ENCODE measurements at places on chromosomes 5 and 9.
A peak's percentile ranks its signal among the peaks of the same experiment; 100 is the strongest.

DNA sequence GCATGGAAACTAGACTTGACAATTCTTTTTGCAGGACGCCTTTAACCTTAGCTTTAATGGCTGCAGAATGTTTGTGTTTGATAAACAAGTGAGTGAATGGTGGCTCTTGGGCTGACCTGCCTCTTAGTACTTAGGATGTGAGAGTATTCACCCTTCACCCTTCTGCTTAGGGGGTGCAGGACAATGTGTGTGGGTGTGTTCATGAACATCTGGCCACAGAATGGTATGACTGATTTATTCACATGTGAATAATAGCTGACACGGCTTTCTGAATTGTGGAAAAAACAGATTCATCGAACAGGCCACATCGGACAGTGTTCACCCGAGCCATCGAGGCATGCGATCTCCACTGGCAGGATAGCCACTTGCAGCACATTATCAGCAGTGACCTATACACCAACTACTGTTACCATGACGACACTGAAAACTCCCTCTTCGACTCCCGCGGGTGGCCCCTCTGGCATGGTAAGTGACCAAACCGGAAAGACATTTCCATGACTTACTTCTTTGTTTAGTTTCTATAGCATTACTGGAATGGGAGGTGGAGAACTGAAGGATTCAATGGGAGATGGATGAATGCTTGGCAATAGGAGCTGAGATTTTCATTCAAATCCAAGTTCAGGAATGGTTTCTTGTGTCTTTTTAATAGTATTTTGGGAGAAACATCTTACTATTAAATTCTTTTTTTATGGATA lies 193.6 kb downstream of the ZSWIM6 start:
- no peak overlapping the region for H3K27ac ChIP-seq
- no peaks in the 10 kb centered on the region for H3K4me1 ChIP-seq
- peaks cover 8% of the 10 kb centered on the region for H3K36me3 ChIP-seq
- no peak overlapping the region for H3K4me3 ChIP-seq
- no peaks in the 10 kb centered on the region for H3K27me3 ChIP-seq

GRCh38 chr9:30757723-30758122 lies 1626.7 kb upstream of the ACO1 start:
- H3K27ac ChIP-seq = no peak overlapping the region
- H3K4me1 ChIP-seq = no peaks in the 10 kb centered on the region
- no peak overlapping the region for H3K4me3 ChIP-seq
- H3K36me3 ChIP-seq = no peaks in the 10 kb centered on the region
- no peaks in the 10 kb centered on the region for H3K27me3 ChIP-seq

DNA sequence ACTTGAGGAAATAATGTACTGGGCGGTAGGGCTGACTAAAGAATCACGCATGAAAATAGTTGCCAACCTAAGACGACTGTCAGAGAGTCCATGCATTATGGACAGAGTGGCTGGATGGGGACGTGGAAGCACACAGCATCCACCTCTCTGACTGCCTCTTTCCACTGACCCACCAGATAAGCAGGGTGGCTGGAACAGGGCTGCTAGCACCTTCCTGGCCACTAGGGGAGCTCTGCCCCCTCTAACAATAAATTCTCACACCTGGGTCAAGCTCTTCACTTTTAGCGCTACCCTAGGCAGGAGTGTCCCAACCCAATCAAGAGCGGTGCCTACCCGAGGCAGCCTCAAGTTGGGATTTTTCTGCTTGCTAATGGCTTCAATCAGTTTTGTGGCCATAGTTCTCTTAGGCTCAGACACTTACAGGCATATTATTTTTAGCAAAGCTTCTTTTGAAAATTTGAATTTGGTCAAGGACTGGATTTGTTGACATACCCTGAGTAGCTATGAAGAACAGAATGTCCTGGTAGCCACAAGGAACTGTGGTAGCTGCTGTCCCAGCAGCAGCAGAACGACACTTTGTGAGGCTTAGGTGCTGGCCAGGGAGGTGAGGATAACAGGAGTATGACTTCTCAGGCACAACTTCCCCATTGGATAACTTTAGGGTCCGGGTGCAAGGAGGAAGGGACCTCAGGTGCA lies 6.9 kb upstream of the TPM2 start:
- H3K27me3 ChIP-seq = no peaks in the 10 kb centered on the region
- no peaks in the 10 kb centered on the region for H3K4me1 ChIP-seq
- H3K36me3 ChIP-seq = peaks cover 38% of the 10 kb centered on the region
- H3K27ac ChIP-seq = no peak overlapping the region
- H3K4me3 ChIP-seq = no peak overlapping the region
- peak; percentile 25 for DNase-seq

DNA sequence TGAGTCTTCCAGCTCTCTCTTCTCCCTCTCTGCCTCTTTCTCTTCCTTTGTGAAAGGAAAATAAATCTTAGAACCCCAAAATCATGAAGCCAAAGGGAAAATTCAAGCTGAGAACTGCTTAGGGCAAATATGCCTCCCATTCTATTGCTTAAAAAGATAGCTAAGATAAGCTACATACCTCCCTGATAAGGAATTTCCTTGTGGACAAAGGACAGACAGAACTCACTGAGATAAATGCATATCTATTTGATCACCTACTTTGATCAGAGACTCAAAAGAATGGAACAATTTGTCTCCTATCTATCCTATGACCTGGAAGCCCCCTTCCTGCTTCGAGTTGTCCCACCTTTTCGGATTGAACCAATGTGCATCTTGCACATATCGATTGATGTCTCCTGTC lies 220.6 kb upstream of the NMUR2 start:
- no peaks in the 10 kb centered on the region for H3K36me3 ChIP-seq
- H3K4me1 ChIP-seq = no peaks in the 10 kb centered on the region
- no peaks in the 10 kb centered on the region for H3K27me3 ChIP-seq
- no peak overlapping the region for H3K4me3 ChIP-seq
- no peak overlapping the region for H3K27ac ChIP-seq

- DNase-seq = no peak
- H3K36me3 ChIP-seq = no peaks in the 10 kb centered on the region
- no peak overlapping the region for H3K27ac ChIP-seq
- H3K27me3 ChIP-seq = no peaks in the 10 kb centered on the region
- no peaks in the 10 kb centered on the region for H3K4me1 ChIP-seq
Measured at GRCh38 chr5:7976411-7977190, 107.7 kb downstream of the MTRR start.

GRCh38 chr9:136054798-136055714 lies 40.0 kb downstream of the NACC2 start:
- H3K27ac ChIP-seq = no peak overlapping the region
- peaks cover 24% of the 10 kb centered on the region for H3K4me1 ChIP-seq
- no peaks in the 10 kb centered on the region for H3K27me3 ChIP-seq
- DNase-seq = no peak

GRCh38 chr9:72932619-72933018 lies 20.2 kb downstream of the ALDH1A1 start:
- H3K4me3 ChIP-seq = no peak overlapping the region
- no peaks in the 10 kb centered on the region for H3K36me3 ChIP-seq
- no peaks in the 10 kb centered on the region for H3K27me3 ChIP-seq
- DNase-seq = no peak
- H3K4me1 ChIP-seq = no peaks in the 10 kb centered on the region

GRCh38 chr5:170302653-170303501 lies 5.3 kb upstream of the LCP2 start:
- no peaks in the 10 kb centered on the region for H3K27me3 ChIP-seq
- H3K36me3 ChIP-seq = no peaks in the 10 kb centered on the region
- H3K27ac ChIP-seq = no peak overlapping the region
- no peak for DNase-seq
- no peaks in the 10 kb centered on the region for H3K4me1 ChIP-seq

All from keratinocyte (primary cell).